ENCODE measurements at places on chromosomes 16 and 17. TPM values are rescaled to one million over a fixed set of nuclear protein-coding genes. Genes with fewer than 3 reads are reported as not detected.

Gene WSB1
- 104 TPM for total RNA-seq

Gene RAB40B
- 2.5 TPM for total RNA-seq

- H3K4me1 ChIP-seq, result no peaks in the 10 kb centered on the region
- H3K36me3 ChIP-seq, result no peaks in the 10 kb centered on the region
- no peak for DNase-seq
- no peak overlapping the region for H3K27ac ChIP-seq
- no peak overlapping the region for H3K4me3 ChIP-seq
Measured at GRCh38 chr17:71855010-71855409, 265.8 kb upstream of the SOX9 start.

- DNase-seq, result no peak
- H3K4me3 ChIP-seq, result no peak overlapping the region
- no peaks in the 10 kb centered on the region for H3K4me1 ChIP-seq
- H3K27me3 ChIP-seq, result peaks cover 21% of the 10 kb centered on the region
- peak overlapping the region; percentile 78 for H3K27ac ChIP-seq
- no peaks in the 10 kb centered on the region for H3K36me3 ChIP-seq
Measured at GRCh38 chr17:56158915-56159825, 5.9 kb downstream of the ANKFN1 start.

Gene ABCA9
- total RNA-seq, result 0.17 TPM

Gene GRB7
- total RNA-seq, result 3.5 TPM

DNA sequence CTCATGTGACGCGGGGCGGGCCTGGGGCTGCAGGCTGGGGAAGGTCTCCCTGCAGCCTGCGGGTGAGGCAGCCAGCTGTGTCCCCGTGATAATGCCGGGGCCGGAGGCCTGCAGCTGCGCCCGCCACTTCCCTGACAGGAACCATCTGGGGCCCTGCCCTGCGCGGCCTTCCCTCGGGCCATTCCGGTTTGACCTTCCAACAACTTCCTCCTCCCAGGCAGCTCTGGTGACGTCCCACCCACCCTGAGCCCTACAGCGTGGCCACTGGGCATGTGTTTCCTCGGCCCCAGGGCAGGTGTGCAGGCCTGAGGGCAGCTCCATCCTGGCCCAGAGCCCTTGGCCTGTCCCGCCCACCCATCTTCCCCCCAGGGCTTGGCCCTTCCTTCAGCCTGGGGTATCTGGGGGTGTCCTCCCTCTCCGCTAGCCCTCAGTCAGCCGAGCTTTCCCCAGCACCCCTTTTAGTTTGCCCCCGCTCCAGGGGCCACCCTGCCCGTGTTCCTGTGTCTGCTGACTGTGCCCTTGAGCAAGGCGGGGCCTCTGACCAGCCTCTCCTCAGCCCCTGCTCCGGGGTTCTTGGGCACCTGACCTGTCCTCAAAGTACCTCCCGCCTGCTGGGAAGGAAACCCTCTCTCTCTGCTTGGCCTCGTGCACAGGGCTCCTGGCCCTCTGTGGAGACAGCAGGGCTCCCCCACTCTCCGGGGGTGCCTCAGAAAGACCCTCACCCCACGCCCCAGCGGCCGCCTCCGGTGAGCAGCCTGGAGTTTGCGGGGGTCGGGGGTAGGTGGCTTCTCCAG is at the start of gene CBFA2T3:
TSS of gene CBFA2T3 (minus strand) at position 190 of the 794 bp plus-strand sequence. CDS start 400 bp downstream, outside the sequence.
- no peak within 1 kb of the TSS for H3K4me3 ChIP-seq
- H3K27ac ChIP-seq, result no peak within 1 kb of the TSS
- H3K36me3 ChIP-seq, result no peaks in the 10 kb centered on the region
- peaks cover 28% of the 10 kb centered on the region for H3K27me3 ChIP-seq

Gene PIK3R5
- total RNA-seq, result 45.4 TPM

GRCh38 chr17:65099941-65100315 is 37.2 kb upstream of the RGS9 start:
- H3K36me3 ChIP-seq, result no peaks in the 10 kb centered on the region
- H3K4me1 ChIP-seq, result peaks cover 21% of the 10 kb centered on the region
- H3K27me3 ChIP-seq, result no peaks in the 10 kb centered on the region

Gene TAX1BP3
- total RNA-seq, result 10.6 TPM

DNA sequence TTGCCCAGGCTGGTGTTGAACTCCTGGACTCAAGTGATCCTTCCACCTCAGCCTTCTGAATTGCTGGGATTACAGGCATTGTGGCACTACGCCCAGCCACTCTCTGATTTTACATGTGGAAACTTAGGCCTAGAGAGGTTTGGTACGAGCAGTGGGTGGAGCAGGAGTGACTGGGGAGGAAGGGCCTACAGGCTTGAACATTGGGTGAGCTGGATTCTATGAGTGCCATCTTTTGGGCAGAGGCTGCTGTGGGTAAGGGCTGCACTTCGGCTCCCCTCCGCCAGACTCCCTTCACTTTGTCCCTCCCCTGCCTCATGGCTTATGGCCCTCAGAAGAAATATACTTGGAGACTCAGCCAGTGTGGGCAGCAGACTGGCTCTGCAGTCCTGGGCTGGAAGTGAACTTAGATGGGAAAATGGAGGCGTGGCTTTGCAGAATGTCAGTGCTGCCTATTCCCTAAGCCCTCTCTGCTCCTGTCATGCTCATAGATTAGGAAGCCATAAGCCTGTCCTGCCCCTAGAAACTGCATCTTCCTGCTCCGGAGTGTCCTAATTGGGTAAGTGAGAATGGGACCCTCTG is 9.5 kb upstream of the MRC2 start:
- no peak overlapping the region for H3K4me3 ChIP-seq
- H3K36me3 ChIP-seq, result peaks cover 3% of the 10 kb centered on the region
- H3K27me3 ChIP-seq, result no peaks in the 10 kb centered on the region

Gene EFTUD2
- 132 TPM for total RNA-seq

DNA sequence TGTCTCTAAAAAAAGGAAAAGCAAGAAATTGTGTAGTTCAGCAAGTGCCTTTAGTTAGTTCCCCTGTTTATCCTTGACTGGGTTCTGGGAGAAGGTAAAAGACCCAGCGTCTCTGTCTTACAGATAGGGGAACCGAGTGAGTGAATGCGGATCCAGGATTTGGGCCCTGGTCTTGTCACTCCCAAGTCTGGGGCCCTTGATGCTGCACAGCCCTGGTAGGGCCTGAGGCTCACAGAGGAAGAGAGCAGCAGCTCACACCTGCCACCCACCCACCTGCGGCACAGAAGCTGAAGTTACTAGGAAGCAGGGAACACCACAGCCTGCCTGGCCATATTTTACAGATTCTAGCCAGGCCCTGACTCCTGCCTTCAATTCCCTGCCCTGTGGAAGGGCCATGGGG is 22.2 kb downstream of the LASP1 start:
- H3K4me1 ChIP-seq, result peaks cover 70% of the 10 kb centered on the region
- no peak for DNase-seq
- H3K4me3 ChIP-seq, result no peak overlapping the region

Gene CD300H
- total RNA-seq, result not detected

DNA sequence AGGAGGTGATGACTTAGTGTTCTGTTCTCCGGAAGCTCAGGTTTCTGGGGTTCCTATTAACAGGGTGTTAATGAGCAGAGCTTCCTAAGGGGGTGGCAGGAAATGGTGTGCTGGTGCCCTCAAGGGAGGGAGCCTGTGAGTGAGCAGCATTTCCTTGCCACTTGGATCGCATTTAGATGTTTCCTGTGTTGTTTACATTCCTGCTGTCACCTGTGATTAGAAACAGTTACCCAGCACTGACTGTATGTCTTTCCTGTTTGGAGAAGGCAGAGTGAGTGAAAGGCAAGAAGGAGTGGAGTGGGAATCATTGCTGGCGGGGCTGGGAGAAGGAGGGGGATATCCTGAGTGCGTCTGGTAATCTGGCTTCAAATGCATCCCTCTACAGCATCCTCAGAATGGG is 214.6 kb downstream of the CCDC182 start:
- H3K36me3 ChIP-seq, result no peaks in the 10 kb centered on the region
- H3K27ac ChIP-seq, result no peak overlapping the region
- no peaks in the 10 kb centered on the region for H3K27me3 ChIP-seq
- DNase-seq, result no peak
- peaks cover 24% of the 10 kb centered on the region for H3K4me1 ChIP-seq

Gene TEX19
- total RNA-seq, result not detected

GRCh38 chr17:28895794-28896447 is 1.6 kb downstream of the FLOT2 start:
- peak overlapping the region; percentile 95 for H3K4me3 ChIP-seq
- H3K4me1 ChIP-seq, result peaks cover 78% of the 10 kb centered on the region
- H3K27ac ChIP-seq, result peak overlapping the region; percentile 98

Gene HP
- not detected for total RNA-seq

All from activated T-cell treated with anti-CD3 and anti-CD28 coated beads, Interleukin-2, amount 50 U/mL, for 72 hours (primary cell).